Stimulated activated CD4-positive, alpha-beta T cell treated with anti-CD3 and anti-CD28 coated beads, TNF-alpha, amount 100 ng/mL, for 24 hours (primary cell): ENCODE measurements at places on chromosomes 4 and X.

- no peak for DNase-seq
Observed at GRCh38 chrX:9341291-9342201, 123.3 kb upstream of the TBL1X start.

DNA sequence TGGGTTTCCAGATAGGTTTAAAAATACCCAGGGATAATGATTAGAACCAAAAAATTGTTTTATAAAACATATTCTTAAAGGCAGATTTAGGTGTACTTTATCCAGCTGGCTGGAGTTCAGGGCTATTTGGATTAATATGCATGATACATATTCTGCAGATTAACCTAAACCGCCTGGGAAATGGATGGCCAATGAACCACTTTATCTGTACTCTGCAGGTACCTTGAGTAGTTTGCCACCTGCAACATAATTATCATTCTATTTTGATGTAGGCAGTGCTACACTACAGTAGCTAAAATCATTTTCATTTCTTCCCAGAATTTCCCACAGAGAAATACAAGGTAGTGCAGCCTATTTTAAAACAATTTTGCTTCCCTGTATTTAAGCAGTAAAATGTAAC, 683.2 kb upstream of the GNPDA2 start:
- no peak for DNase-seq

GRCh38 chr4:138086611-138087041, 155.5 kb downstream of the SLC7A11 start:
- DNase-seq: no peak

DNA sequence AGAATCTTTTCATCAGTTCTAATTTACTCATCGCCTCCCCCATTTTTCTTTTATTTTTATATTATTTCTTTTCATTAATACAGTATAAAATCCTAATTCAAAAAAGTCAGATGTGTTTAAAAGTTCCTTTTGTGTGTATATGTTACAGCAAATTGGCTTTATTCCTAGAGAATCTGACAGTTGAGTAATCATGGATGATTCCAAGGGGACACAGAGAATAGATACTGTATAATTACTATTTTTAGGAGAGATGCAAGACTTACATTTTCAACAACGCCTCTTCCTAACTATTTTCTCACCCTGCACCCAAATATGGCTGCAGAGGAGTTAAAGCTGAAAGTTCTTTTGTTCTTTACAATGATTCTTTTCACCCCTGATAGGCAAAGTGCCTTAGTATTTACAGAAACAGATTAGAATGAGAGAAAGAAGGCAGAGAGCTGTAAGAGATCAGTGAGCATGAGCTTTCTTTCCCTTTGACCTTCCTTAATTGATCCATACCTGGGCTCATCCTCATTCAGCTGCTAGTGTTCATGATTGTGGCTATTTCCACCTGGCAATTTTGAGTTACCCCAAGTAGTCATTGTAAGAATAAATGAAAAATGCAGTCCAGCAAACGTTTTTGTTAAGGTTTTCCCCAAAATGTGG, 210.8 kb downstream of the SLC4A4 start:
- DNase-seq: no peak

GRCh38 chr4:5165420-5166369, 114.4 kb downstream of the STK32B start:
- DNase-seq: no peak

GRCh38 chrX:115547448-115547847, 13.5 kb upstream of the PLS3 start:
- DNase-seq: no peak

DNA sequence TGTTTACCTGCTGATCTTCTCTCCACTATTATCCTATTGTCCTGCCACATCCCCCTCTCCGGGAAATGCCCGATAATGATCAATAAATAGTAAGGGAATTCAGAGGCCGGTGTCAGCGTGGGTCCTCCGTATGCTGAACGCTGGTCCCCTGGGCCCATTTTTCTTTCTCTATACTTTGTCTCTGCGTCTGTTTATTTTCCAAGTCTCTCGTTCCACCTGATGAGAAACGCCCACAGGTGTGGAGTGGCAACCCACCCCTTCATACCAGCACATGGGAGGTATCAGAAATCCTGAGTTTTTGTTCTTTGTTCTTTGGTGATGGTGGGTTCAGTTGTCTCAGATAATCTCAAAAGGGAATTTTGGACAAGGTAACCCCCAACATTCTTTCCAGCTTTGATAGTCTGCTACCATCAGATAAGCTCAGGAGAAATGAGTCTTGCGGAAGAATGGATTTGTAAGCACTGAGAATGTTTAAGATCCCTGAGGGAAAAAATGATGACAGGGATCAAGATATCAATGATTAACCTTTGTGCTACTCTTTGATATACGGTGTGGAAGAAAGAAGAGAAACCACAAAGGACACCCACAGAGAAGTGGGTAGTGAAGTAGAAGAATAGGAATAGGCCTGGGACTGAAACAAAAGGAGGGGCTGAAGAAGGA, 117.9 kb downstream of the CEP44 start:
- no peak for DNase-seq

DNA sequence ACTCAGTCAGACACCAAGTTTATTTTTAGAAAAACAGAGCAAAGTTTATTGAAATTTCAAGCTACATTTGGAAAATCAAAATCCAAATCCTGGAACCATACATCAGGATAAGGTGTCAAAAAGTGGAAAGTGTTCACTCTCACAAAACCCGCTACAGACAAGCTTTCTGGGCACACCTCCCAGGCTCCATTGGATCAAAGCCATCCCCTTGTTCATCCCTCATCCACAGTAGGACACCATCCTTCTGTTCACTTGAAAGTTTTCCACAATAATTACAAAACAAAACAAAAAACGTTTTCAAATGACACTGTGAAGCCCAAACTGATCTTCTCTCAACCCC, 62.4 kb downstream of the TSC22D3 start:
- no peak for DNase-seq

- peak; percentile 57 for DNase-seq
Observed at GRCh38 chrX:153925739-153926551, at the start of gene ARHGAP4. Gene ARHGAP4 (minus strand): TSS chrX:153926264. CDS start chrX:153926202, 62 bp downstream.

DNA sequence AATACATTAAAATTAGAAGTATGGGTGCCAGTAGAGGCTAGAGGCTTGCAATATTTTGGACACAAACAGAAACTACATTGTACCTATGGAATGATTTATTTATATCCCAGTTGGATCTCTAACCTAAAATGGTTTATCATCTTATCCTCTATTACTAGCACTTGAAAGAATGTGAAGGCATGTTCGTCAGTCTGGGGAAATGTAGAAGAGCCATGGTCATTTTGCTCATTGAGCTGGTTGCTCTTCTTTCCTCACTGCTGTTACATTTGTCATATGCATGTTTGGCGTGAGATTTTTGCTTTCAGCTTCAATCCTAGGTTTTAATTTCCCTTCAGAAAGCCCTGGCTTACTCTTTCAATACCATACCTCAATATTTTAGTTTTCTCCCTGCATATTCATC, 82.4 kb upstream of the MYOZ2 start:
- DNase-seq: no peak

DNA sequence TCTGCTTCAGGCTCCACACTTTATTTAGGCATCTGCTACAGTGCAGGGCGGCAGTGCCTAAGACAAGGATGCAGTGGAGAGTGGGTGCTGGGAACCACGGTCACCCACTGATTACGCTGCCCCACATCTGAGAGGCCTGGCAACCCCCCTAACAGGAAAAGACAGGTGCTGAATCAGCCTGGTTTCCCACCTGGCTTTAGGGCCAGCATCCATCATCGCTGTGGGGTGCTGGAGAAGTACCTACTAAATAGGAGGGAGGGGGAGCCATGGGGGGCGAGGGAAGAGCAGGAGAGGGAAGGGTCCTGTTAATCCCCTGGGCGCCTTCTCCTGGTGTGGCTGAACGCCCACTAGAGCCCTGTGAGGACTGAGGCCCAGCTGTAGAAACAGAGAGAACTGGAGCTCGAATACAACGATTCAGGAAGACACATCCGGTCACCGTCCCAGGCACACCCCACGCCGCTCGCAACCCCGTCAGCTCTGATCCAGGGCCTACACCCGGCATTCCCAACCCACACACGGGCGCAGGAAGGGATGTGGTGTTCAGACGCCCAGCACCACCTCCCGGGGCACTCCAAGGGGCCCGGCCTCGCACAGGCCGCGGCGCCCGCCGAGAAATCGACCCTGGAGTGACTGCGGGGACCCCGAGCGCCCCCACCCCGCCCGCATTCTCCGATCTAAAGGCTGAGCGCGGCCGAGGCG, 554 bp downstream of the DCTD start:
- peak; percentile 44 for DNase-seq

- no peak for DNase-seq
Observed at GRCh38 chrX:44382871-44383270, 39.4 kb upstream of the EFHC2 start.

GRCh38 chr4:67892253-67892652, 8.5 kb upstream of the TMPRSS11D start:
- DNase-seq: no peak

DNA sequence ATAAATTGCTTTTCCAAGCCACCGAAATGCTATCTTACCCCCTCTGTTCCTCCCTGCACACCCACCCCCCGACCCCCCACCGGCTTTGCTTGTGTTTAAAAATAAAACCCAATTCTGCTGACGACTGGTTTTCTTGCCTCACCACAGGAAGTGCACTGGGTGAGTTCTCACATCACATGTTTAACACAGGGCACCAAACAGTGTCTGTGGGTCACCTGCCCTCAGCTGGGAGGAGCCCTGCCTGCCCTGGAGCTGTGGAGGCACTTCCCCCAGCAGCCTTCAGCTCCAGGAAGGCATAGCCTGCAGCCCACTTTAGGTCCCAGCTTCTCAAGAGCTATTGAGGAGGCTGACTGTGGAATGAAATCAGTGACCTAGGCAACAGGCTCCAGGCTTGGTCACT, 8.8 kb downstream of the TMEM255A start:
- DNase-seq: no peak

GRCh38 chrX:1592470-1593142, 1.2 kb downstream of the AKAP17A start:
- DNase-seq: no peak
